Stimulated activated CD4-positive, alpha-beta T cell treated with anti-CD3 and anti-CD28 coated beads, Interleukin-4, amount 100 ng/mL, for 24 hours (primary cell): ENCODE measurements at places on chromosomes 7 and 10.

GRCh38 chr10:64115908-64116643, 594.9 kb downstream of the REEP3 start:
- DNase-seq = no peak

DNA sequence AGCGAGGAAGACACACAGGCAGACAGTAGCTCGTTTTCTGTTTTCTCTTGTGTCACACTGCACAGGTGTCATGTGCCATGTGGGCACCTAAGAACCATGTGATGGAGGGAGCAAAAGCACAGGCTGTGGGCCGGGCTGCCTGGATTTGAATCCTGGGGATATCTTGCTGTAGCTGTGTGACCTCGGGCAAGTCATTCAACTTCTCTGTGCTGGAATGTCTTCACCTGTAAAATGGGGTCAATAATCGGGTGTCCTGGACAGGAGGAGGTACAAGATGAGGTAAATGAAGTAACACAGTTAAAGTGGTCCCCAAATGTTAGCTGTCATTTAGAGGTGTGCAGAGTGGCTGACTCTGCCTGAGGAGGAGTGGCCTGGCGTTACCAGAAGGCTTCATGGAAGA, 246.9 kb downstream of the RPS24 start:
- DNase-seq = no peak

DNA sequence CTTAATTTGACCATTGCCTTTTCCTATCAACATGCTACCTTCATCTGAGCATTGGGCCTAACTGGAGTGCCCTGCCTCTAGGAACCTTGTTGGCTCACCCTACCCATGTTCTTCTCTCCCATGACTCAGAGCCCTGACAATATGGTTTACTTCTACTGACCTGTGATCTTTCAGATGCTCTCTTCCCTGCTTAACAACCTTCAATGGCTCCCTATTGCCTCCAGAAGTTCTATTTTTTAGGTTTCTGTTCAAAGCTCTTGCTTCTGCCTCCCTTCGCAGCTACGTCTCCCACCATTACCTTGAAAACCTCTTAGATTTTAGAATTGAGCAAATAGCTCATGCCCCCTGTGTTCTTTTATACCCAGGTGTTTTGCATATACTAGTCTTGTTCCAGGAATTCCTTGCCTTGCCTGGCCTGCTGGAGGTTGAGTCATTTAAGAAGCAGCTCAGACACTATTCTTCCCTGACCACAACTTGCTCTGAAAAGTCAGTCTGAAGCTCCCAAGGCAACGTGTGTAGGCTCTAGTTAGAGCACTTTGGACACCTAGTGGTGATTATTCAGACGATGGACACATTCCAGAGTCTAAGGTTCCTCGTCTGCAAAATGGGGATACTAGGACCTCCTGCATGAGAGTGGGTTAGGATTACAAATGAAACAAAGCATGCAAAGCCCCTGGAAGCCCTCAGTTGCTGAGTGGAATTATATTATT, 64.4 kb upstream of the EMX2 start:
- DNase-seq = no peak

DNA sequence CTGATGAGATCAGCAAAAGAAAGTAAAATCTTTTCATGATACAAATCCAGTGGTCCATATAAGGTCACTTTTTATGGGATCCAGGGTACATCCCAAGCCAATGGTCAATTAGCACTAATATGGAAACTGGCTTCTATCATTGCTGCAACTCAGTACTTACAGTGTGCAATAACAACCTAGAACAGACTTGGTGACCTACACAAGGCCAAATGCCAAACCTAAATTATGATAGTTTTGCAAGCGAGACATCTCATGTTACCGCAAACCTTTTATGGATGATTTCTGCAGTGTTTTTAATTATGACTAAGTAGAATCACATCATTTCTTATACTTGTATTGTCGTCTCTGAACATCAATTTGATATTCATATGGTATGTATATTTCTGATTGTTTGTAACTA, 583.5 kb upstream of the SEMA3D start:
- DNase-seq = no peak

DNA sequence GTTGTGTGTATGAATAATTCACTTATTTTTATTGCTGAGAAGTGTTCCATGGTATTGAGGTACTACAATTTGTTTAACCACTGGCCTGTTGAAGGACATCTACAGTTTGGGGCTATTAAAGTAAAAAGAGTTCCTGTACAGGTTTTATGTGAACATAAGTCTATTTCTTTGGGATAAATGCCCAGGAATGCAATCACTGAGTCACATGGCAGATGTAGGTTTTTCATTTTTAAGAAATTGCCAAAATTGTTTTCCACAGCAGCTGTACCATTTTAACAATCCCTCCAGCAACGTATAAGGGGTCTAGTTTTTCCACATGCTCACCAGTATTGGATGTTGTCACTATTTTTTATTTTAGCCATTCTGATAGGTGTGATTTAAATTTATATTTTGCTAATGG, 243.9 kb downstream of the TNS3 start:
- DNase-seq = no peak

DNA sequence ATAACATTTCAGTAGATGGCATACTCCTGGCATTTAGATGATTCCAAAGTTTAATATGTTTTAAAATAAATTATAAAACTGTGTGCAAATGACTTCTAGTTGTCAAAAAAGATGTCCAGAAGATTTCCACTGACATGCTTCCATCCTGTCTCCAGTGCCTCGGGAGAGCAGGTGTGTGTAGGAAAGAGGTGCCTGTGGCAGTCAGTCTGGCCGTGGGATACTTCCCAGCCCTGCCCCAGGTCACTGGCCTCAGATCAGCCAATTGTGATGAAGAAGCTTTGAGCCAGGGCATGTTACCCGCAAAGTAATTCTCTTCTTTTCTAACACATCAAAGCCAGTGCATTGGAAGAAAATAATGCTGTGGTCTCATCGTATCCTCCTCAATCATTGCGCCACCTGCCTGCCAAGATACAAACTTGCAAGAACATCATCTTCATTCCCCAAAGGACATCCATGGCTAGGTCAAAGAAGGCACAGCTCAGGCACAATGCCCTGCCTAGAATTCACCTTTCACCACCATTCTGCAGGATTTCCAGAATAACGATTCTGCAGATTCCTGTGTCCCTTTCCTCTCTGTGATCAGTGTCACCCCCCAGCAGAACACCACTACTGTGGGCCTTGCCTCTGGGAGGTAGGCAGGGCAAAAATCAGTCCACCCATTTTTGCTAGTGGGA, 6.3 kb upstream of the KCNMA1 start:
- no peak for DNase-seq

DNA sequence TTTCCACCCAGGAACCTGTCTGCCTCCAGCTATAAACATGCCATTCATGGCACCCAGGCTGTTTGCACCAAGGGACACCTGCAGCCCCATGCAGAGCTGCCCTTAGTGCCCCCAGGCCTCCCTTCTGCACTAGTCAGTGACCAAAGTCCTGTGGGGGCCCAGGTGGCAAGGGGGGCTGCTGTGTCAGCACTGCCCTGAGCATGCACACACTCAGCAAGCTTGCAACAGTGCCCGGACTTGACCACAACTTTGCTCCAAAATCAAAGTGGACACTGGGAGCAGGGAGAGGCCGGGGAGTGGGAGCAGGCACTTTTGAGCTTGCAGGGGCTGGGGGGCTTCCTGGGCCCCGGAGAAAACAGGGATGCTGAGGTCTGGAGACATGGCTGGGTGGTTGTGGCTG, 192.9 kb upstream of the MBL2 start:
- DNase-seq = no peak

- DNase-seq = no peak
These were observed 125.4 kb downstream of the ADK start for GRCh38 chr10:74276416-74276815.

GRCh38 chr10:93417266-93417665, 64.9 kb downstream of the MYOF start:
- DNase-seq = no peak
